ENCODE measurements at places on chromosomes 1 and 21.
A peak's percentile ranks its signal among the peaks of the same experiment; 100 is the strongest.

DNA sequence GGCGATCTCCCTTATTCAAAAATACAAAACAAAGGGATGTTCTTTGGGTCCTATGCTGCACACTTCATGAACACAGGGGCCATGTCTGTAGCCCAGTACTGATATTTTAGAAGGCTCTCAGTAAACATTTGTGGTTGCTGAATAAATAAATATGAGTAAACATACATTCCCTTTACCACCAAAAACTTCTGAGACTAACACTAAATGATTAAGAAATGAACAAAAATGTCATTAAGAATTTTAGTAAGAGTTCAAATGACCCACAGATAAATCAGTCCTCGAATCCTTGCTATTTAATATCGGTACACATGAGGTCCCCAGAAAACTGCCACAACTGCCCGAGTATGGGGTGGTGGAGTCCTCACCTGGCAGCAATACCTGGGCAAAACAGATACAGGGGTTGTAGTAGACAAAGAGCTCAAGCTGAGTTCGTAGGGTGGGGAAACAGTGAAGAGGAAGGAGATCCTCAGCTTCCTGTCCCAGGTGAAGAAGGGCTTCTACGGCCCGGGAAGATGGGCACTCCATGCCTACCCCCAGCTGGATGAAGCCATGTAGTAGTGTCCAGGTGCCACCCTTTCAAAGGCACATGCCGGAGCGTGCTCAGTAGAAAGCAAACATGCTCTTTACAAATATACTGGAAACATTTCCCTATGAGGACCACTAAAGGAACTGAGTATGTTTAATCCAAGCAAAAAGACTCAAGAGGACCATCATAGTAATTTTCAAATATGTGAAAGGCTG, 72.6 kb upstream of the ARHGAP29 start:
- no peaks in the 10 kb centered on the region for H3K4me1 ChIP-seq
- H3K27ac ChIP-seq: no peak overlapping the region
- no peaks in the 10 kb centered on the region for H3K27me3 ChIP-seq

- H3K4me3 ChIP-seq: no peak overlapping the region
- DNase-seq: no peak
- no peaks in the 10 kb centered on the region for H3K36me3 ChIP-seq
- H3K4me1 ChIP-seq: no peaks in the 10 kb centered on the region
- H3K27ac ChIP-seq: no peak overlapping the region
These were observed 10.2 kb upstream of the RNF186 start for GRCh38 chr1:19825298-19825697.

DNA sequence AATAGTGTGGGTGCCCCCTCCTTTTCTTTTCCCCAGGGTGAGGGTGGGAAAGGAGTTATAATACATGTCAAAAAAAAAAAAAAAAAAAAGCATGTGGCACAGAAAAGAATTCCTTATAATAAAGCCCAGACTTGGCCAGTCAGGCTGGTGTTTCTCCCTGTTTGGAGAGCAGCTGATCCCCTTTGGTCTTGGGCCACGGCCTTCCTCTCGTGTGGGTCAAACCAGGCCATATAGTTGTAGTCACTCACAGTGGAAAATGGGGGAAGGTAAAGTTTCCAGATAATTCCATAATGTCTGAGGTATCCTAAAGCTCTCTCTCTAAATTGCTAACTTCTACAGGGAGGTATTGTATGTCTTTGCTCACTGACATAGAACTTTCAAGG, 22.0 kb downstream of the CLIC6 start:
- H3K36me3 ChIP-seq: no peaks in the 10 kb centered on the region
- DNase-seq: no peak
- H3K4me1 ChIP-seq: no peaks in the 10 kb centered on the region
- H3K27ac ChIP-seq: no peak overlapping the region
- H3K4me3 ChIP-seq: no peak overlapping the region

- H3K4me1 ChIP-seq: no peaks in the 10 kb centered on the region
- no peaks in the 10 kb centered on the region for H3K27me3 ChIP-seq
- H3K36me3 ChIP-seq: no peaks in the 10 kb centered on the region
- no peak for DNase-seq
- no peak overlapping the region for H3K27ac ChIP-seq
These were observed 13.6 kb upstream of the PTPN7 start for GRCh38 chr1:202173993-202174392.

GRCh38 chr21:42163511-42163863, 55.5 kb upstream of the ABCG1 start:
- peaks cover 2% of the 10 kb centered on the region for H3K27me3 ChIP-seq
- H3K36me3 ChIP-seq: no peaks in the 10 kb centered on the region
- no peak overlapping the region for H3K27ac ChIP-seq

DNA sequence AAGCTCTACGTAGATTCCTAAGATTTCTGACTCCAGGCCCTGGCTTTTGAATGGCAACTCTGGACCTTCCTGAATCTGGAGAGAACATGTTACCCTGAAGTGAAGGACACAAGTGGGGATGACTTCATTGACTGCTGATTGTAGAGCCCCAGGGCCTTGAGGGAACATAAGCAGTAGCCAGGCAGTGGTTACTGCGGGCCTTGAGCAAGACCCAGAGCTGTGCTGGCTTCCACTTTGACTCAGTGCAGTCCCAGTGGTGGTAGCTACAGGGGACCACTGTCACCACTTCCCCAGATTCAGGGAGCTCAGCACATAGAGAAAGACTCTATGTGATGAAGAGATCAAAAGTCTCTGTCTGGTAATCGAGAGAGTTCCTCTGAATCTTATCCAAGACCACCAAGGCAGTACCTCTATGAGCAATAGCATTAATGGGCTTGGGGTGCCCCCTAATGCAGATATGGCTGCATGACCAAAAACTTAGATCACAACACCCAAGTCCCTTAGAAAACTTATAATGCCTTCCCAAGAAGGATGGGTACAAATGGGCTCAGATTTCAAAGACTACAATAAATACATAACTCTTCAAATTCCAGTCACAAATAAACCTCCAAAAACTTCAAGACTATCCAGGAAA, 1278.3 kb downstream of the AMY1C start:
- peak; percentile 5 for DNase-seq
- no peak overlapping the region for H3K4me3 ChIP-seq
- H3K27me3 ChIP-seq: no peaks in the 10 kb centered on the region
- H3K4me1 ChIP-seq: no peaks in the 10 kb centered on the region

DNA sequence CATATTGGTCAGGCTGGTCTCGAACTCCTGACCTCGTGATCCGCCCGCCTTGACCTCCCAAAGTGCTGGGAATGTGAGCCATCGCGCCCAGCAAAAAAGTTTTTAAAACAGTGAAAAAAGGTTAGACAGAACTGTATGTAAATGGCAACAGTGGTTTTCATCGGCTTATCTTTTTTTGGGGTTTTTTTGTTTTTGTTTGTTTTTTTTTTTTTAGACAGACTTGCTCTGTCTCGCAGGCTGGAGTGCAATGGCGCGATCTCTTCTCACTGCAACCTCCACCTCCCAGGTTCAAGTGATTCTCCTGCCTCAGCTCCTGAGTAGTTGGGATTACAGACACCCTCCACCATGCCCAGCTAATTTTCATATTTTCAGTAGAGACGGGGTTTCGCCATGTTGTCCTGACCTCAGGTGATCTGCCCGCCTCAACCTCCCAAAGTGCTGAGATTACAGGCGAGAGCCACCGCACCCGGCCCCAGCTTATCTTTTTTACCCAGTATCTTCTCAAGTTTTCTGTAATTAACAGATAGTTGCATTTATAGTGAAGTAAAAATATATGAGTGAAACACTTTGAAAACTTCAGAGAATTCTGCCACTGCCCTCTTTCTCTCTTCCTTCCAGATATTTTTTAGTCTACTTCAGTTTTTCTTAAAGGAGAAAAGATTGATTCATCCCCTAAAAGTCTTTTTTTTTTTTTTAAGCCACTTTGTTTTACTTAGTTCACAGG, 13.1 kb downstream of the TIMM17A start:
- H3K4me3 ChIP-seq: no peak overlapping the region
- no peak overlapping the region for H3K27ac ChIP-seq
- H3K27me3 ChIP-seq: no peaks in the 10 kb centered on the region
- no peaks in the 10 kb centered on the region for H3K4me1 ChIP-seq

DNA sequence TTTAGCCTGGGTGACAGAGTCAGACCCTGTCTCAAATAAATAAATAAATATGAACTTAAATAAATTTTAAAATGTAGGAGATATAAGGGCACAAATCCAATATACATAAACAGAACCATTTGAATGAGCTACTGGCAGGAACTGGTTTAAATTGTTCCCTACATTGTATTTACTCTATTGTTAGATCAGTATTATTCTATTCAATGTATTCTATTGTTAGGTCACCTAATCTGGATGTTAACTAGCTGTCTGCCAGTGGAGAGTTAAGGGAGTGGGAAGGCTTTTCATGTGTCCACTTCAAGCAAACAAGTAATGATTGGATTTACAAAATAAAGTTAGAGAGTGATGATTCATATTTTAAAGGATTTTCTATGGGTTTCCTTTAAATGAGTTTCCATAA, 4.9 kb upstream of the FBXO28 start:
- peaks cover 6% of the 10 kb centered on the region for H3K4me1 ChIP-seq
- DNase-seq: no peak
- H3K27me3 ChIP-seq: no peaks in the 10 kb centered on the region
- H3K4me3 ChIP-seq: no peak overlapping the region

DNA sequence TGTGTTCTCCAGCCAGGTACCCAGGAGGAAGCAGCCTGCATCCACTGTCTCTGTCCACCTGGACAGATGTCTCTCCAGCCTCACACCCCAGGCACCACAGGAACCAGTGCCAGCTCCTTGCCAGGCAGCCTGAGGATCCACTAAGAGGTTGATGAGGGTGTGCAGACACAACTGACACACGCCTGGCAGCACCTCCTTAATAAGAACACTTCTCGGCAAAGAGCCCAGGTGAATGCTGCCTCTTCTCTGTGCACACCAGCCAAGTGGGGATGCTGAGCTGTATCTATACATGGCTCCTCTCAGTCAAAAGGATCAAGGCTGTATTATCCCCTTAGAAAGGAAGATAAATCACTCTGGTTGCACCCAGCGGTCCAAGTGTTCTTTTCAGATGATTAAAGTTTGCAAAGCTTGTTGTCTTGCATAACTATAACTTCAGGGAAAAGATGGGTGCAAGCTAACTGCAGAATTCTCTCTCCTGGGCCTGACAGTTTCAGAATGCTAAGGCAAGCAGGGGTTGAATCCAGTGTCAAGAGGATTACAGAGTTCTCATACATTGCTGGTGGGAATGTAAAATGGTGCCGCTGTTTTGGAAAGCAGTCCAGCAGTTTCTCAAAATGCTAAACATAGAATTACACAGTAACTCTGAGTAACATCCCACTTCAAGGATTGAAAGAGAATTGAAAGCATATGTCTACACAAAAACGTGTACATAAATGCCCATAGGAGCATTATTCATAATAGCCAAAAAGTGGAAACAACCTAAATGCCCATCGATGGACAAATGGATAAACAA, 3.7 kb upstream of the CAPN8 start:
- H3K27me3 ChIP-seq: no peaks in the 10 kb centered on the region
- no peaks in the 10 kb centered on the region for H3K36me3 ChIP-seq
- DNase-seq: no peak
- H3K4me1 ChIP-seq: no peaks in the 10 kb centered on the region
- H3K27ac ChIP-seq: no peak overlapping the region

DNA sequence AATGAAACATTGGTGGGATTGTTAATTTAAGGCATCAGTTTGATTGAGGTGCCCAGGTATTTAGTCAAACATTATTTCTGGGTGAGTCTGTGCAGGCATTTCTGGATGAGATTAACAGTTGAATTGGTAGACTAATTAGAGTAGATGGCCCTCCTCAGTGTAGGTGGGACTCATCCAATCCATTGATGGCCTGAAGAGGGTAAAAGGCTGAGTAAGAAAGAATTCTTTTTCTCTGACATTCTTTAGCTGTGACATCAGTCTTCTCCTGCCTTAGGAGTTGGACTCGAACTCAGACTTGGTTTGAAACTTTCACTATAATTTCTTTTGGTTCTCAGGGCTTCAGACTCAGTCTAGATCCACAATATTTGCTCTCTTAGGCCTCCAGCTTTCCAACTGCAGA, 59.6 kb upstream of the ADAMTS5 start:
- H3K36me3 ChIP-seq: no peaks in the 10 kb centered on the region
- no peak overlapping the region for H3K27ac ChIP-seq
- no peaks in the 10 kb centered on the region for H3K27me3 ChIP-seq
- no peak overlapping the region for H3K4me3 ChIP-seq
- no peak for DNase-seq

GRCh38 chr1:31860581-31860980, 44.8 kb upstream of the SPOCD1 start:
- no peaks in the 10 kb centered on the region for H3K4me1 ChIP-seq
- no peak overlapping the region for H3K4me3 ChIP-seq
- H3K36me3 ChIP-seq: no peaks in the 10 kb centered on the region
- no peak for DNase-seq
- no peaks in the 10 kb centered on the region for H3K27me3 ChIP-seq
- no peak overlapping the region for H3K27ac ChIP-seq

- DNase-seq: no peak
- H3K27me3 ChIP-seq: no peaks in the 10 kb centered on the region
- H3K4me3 ChIP-seq: no peak overlapping the region
- no peaks in the 10 kb centered on the region for H3K36me3 ChIP-seq
- no peaks in the 10 kb centered on the region for H3K4me1 ChIP-seq
- H3K27ac ChIP-seq: no peak overlapping the region
These were observed 91.2 kb downstream of the APP start for GRCh38 chr21:26079366-26079765.

DNA sequence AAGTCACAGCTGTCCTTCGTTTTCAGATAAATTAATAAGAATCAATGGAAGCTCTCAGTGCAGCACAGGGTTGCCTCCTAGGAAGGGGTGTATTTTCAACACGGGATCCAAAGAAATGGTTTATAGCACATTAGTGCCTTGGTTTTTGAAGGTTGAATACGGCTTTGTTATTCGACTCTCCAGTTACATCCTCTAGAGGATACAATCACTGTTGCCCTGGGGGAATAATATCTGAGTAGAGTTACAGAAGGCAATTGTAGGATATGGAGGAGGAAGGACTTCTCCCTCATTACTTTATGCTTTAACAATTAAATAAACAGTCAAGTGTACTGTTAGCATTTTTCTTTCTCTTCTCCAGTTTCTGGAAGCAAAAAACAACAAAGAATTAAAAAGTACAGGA, 14.3 kb upstream of the ZNF326 start:
- H3K4me1 ChIP-seq: no peaks in the 10 kb centered on the region
- H3K36me3 ChIP-seq: no peaks in the 10 kb centered on the region
- no peak overlapping the region for H3K4me3 ChIP-seq
- no peak overlapping the region for H3K27ac ChIP-seq
- no peak for DNase-seq

- no peak overlapping the region for H3K4me3 ChIP-seq
- no peak overlapping the region for H3K27ac ChIP-seq
- no peak for DNase-seq
These were observed 146 bp upstream of the ZNF362 start for GRCh38 chr1:33256221-33256470.

DNA sequence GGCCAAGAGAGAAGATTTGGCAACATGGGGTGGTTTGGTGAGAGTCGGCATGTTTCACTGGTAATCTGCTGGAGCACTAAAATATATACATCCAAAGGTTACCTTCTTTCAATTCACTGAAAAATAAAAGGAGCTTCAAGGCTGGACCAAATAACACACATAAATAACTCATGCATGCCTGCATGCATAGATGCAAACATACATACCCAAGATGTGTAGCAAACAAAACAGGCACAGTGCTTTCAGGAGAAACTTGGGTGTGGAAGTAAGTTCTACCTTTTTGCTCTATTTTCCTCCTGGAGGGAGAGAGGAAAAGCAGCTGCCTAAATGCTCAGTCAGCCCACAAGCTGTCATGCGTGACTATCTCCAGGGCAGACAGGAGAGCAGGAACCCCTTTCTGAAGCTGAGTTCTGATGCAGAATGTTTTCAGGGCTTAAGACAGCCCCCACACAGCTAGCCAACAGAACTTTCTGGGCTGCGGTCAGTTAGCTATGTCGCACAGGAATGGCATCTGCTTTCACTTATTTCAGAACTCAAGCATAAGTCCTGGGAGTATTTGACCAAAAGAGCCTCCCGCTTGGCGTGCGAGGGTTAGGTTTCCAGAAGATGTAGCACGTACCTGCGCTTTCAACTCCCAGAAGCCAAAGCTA, 166.2 kb downstream of the TOMM20 start:
- no peaks in the 10 kb centered on the region for H3K27me3 ChIP-seq
- H3K36me3 ChIP-seq: no peaks in the 10 kb centered on the region
- H3K4me1 ChIP-seq: peaks cover 50% of the 10 kb centered on the region
- peak; percentile 66 for DNase-seq
